ENCODE measurements at places on chromosomes 1 and 21.

- no peak for DNase-seq
These were observed 236.9 kb upstream of the DPYD start for GRCh38 chr1:98157524-98158313.

DNA sequence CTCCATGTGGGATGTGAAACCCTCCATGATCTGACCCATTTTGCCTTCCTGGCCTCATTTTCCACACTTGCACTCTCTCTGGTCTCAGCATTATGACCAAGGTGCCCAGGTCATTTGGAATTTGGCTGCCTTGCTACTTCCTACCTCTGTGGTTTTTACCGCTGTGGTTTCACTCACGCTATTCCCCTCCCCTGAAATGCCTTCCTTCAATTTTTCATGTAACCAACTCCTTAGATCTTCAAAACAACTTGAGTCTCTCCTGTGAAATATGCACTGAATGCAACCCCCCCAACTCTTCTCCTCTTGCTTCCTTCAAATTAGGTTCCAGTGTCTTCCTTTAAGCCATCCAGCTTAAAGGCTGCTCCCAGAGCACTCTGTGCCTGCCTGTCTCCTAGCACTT is 50.1 kb downstream of the PHC2 start:
- DNase-seq, result no peak

DNA sequence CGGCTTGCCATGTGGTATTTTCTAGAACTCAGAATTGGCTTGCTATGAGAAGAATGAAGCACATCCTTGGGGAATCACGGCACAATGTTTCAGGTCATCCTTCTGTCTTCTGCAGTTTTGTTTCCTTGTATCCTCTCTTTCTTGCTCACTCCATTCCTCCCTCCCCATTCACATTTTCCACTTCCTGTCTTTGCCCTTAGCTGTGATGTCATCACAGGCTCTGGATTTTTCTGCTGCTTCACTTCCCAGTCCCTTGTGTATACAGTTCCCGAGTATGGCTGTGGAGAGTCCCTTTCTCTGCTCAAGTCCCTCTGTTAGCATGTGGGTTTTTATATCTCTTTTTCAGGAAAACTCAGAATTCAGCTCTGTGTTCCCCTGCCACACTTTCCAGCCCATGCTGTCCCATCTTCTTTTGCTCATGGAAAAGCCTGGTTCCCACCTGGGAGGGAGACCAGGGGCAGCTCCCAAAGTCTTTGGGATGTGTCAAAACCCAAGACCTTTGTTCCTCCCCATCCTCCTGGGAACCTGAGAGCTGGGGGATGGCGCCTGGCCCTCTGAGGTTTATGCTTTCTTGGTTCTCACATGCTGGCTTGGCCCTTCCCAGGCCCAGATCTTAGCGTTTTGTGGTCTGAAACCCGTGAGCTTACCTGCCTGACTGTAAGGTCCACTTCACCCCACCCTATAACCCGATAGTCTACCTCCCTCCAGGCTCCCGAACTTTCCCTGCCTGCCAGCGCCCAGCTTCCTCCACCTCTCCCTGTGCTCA is 4.8 kb upstream of the RGS16 start:
- no peak for DNase-seq

- DNase-seq, result no peak
These were observed 1.2 kb downstream of the IPO13 start for GRCh38 chr1:43947874-43948437.

GRCh38 chr1:44644806-44645205 is 29.5 kb downstream of the TMEM53 start:
- DNase-seq, result no peak

DNA sequence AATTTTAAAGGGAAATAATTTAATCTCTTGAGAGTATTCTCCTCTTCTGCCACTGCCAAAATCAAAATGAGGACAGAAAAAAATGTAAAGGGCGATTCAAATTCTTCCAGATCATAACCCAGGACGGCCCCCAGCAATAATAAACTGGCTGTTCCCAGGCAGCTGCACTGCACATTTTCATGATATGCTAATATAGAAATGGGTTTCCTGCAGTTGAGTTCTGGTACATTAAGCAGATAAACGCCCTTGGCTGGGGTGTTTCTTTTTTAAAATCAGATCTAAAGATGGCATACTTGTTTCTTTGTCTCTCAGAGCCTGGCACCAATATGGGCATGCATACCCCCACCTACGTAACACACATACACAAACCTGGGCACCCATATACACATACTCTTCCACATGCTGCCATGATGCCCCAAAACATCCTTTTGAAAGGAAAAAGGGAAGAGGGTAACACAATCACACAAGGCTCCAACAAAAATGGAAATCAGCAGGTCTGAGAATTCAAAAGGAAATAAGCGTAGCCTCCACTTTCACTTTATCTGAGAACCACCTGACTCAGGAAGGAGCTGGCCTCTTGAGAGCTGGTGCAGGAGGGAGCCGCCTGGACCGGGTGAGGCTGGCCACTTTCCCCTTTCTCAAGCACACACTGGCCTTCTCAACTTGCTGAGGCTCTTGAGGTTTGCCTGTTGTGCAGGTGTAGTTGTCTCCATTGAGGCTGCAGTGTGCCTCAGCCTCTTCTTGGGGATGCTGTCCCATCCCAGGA is 653.4 kb downstream of the KIF26B start:
- DNase-seq, result no peak

DNA sequence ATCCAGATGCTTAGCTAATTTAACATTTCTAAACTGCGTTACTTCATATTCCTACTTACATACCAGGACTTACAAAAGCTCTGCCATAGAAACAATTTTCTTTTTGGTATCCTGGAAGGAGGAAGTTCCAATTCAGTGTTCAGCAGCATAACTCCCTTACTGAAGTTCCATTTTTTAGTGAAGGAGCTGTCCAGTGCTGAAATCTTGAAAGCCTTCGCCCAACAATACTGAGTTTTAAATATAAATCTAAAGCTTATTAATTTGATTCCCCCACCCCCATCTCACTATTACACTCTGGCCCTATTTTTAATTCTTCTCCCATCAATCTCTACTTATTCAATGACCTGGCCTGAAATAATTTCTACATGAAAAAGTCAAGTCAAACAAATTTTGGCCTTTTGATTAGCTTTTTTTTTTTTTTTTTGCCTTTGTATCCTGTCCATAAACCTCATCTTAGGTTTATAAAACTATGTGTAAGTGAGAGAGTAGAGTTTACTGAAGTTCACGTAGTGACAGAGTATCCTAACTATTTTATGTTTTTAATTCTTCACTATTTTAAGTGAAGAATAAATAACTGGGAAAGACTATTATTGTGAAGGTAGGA is 323.0 kb upstream of the PLD5 start:
- peak; percentile 2 for DNase-seq

DNA sequence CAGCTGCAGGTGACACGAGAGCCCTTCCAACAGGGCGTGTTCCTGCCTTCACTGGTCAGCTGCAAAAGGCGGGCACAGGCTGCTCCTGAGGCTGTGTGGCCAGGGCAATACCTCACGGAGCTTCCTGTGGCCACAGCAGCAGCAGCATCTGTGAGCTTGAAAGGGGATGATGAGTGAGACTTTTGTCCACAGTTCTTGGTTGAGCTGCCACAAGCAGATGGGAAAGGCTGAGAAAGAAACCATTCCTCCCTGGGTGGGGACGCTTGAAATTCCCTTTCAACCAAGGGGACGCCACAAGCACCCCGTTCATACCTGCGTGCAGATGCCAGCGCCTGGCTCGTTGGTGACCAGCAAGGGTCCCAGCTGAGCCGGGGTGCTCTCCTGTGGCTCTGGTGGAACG is 37.6 kb downstream of the B3GALT5 start:
- no peak for DNase-seq

GRCh38 chr1:205325334-205325884 is 3.9 kb upstream of the NUAK2 start:
- DNase-seq, result peak; percentile 50

DNA sequence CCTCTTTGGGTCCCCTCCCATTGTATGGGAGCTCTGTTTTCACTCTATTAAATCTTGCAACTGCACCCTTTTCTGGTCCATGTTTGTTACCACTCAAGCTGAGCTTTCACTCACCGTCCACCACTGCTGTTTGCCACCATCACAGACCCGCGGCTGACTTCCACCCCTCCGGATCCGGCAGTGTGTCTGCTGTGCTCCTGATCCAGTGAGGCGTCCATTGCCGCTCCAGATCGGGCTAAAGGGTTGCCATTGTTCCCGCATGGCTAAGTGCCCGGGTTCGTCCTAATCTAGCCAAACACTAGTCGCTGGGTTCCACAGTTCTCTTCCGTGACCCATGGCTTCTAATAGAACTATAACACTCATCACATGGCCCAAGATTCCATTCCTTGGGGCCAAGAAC is 157.2 kb downstream of the SEC16B start:
- DNase-seq, result no peak

GRCh38 chr1:29912425-29912824 is 676.1 kb downstream of the PTPRU start:
- peak; percentile 4 for DNase-seq

DNA sequence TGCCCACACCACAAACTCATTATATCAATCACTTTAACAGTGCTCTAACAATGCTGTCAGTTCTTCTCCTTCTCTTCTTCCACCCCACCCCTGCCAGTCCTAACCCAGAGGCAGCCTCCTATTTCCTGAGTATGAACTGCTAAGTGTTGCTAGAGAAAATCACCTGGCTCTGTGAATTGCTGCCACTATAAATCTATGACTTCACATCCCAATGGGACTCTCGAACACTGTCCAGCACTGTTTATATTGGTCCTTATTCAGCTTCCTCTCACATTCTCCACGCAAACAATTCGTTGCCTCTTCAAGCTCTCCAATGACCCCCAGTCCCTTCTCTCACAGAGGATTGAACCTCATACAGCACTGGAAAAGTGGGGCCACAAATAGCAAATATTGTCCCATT is 27.0 kb upstream of the USH2A start:
- DNase-seq, result no peak

GRCh38 chr1:50986653-50987052 is 16.6 kb downstream of the CDKN2C start:
- DNase-seq, result no peak

- DNase-seq, result no peak
These were observed 109.0 kb downstream of the PPIAL4G start for GRCh38 chr1:148374101-148374500.

Data from hematopoietic multipotent progenitor cell treated with erythropoietin and hydrocortisone succinate and interleukin-3 and kit ligand, for 8 days (in vitro differentiated cells).